ENCODE measurements at places on chromosomes 4 and X.
A peak's percentile ranks its signal among the peaks of the same experiment; 100 is the strongest.

GRCh38 chr4:73170518-73171198 lies 87.9 kb downstream of the ANKRD17 start:
- DNase-seq: no peak

DNA sequence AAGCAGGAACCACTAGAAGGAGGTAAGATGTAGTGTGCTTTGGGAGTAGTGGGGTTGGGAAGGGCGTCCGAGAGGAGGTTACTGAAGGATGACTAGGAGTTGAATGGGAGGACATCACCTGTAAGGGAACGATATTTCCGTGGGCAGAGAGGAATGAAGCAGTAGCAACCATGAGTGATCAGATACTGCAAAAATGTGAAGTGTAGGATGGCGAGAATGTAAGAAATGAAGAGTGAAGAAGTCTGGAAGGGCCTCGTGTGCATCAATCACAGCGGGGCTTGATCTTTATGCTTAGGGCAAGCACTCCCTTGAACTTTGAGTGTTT lies 594 bp downstream of the MSMO1 start:
- DNase-seq: no peak

DNA sequence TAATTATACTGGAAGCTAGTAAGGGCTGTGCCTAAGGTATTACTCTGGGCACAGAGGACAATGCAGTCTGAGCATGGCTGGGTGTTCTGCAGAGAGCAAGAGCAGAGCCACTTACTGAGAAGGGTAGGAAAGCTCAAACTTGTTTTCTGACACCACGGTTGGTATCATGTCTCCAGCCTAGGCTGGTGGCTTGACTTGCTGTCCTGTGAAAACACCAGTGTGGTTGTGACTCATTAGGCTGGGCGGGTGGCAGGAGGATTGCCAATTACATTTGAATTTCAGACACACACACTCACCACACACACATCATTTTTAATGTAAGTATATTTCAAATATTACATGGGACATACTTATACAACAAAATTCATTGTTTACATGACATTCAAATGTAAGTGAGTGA lies 19.7 kb upstream of the MTM1 start:
- DNase-seq: no peak

DNA sequence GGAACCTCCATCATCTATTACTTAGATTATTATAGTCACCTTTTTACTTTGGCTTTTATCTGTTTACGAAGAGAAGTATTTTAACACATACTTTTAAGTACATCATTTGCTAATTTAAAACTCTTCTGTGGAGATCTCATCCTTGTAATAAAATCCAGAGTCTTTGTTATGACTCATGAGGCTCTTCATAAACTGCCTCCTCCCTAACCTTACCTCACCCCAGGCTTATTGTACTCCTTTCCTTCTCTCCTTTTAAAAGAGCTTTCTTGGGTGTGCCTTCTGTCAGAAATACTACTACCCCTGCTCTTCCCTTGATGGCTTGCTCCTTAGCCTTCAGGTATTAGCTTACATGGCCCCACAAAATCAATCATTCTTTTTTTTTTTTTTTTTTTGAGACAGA lies 6.6 kb downstream of the ARL9 start:
- DNase-seq: peak; percentile 16

- no peak for DNase-seq
Measured at GRCh38 chr4:33188733-33189132, 2468.6 kb downstream of the PCDH7 start.

GRCh38 chrX:129747533-129747932 lies 8.8 kb downstream of the XPNPEP2 start:
- DNase-seq: no peak

GRCh38 chr4:150960818-150961217 lies 54.3 kb downstream of the LRBA start:
- peak; percentile 7 for DNase-seq

- DNase-seq: no peak
Measured at GRCh38 chr4:159178979-159179969, 76.4 kb downstream of the RAPGEF2 start.

DNA sequence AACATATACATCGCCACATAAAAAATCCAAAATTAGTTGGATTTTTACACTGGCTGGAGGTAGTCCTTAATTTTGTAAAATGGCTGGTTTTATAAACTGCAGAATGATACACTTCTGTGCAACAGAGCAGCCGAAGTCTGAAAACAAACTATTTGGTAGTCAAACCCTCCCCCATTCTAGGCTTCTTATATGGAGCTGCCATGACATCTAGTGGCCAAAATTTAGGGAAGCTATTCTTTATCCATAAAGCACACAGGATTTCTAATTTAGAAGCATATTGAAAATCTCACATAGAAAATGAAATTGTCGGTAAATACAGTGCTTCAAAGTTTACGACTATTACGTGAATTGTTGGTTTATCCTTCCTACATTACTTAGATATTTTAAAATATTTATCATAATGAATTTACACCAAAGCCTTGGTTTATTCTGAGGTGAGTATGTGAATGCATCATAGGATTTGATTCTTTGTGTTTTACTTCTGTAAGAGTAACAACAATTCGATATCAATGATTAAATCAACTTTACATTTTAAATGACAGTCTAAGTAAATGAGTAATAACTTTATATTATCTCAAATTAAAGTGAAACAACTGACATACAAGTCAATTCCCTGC lies 113.4 kb upstream of the FAM241A start:
- peak; percentile 8 for DNase-seq

DNA sequence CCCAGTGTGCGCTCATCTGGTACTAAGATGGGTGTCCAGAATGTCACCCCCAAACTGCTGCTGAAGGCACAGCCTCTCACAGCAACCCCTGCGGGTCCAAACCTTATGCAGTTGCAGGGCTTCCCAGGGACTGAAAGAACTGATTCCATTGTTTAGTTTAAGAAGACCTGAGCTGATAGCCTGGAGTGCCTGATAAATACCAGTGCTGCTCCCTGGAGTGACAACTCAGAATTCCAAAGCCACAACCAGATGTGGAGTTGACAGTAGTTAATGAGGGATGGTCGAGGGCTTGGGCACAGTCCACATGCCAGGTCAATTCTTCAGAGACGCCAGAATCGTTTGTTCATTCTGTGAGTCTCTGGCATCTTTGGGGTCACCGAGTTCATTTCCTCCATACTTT lies 71.2 kb downstream of the LNX1 start:
- DNase-seq: no peak

DNA sequence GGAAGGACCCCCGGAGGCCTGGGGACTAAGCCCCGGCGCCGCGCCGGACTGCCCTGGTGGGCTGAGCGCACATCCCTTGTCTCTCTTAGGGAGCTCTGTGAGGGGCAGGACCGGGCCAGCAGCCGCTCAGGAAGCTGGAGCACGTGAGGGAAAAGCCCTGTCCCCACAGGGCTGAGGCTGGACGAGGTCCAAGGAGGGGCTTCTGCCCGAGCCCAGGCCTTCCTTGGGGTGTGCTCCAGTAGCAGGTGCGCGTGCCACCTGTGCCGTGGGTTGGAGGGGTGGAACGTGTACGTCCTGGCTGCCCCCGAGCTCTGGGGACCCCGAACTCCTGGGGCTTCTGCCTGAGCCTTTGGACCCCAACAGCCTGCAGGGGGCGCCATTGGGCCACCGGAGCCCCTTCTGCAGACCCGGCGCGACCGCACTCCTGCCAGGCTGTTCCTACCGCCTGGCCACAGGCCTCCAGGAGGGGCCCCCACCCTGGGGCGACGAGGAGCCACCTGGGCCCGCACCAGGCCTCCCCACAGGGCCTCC lies 27.2 kb downstream of the TACC3 start:
- DNase-seq: peak; percentile 42

DNA sequence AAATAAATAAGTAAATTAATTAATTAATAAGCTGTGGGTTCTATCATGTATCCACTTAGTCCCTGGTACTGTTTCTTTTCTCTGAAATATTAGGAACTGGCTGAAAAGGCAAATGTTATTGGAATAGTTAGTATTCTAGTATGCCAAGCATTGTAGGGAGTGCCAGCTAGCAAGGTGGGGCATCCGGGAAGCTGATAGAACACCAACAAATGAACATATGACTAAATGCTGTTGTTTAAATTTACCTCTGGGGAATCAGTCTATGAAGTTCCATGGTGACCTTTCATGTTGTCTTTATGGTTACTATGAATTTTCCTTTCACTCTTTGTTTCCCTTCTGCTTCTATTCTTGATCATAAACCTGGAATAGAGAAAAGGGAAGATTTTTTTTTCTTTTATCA lies 32.7 kb downstream of the NUDT6 start:
- DNase-seq: peak; percentile 37

GRCh38 chr4:25308761-25309160 lies 3.8 kb upstream of the ZCCHC4 start:
- no peak for DNase-seq

- DNase-seq: no peak
Measured at GRCh38 chr4:88955580-88956380, 101.2 kb downstream of the FAM13A start.

GRCh38 chr4:98517218-98518021 lies 141.0 kb downstream of the TSPAN5 start:
- DNase-seq: peak; percentile 47

DNA sequence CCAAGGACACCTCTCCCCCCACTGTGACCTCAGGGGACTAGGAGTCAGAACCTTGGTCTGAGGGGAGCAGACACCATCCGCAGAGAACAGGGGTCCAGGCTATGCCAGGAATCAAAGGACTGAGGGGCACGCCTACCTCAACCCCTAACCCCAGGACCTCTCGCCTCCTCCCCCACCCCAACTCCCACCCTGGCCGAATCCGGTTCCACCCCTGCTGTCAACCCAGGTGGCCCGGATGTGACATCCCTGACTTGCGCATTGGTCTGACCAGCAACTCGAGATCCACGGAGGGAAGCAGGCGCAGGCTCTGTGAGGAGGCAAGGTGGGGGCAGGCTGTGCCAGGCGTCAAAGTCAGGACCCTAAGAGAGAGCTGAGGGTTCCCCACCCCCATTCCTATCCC lies 468 bp upstream of the MAGEA4 start:
- no peak for DNase-seq

- peak; percentile 84 for DNase-seq
Measured at GRCh38 chr4:84966382-84967242, at the start of gene WDFY3. TSS of gene WDFY3 (minus strand) at chr4:84966690. CDS start at chr4:84860591, 106,099 bp downstream.

DNA sequence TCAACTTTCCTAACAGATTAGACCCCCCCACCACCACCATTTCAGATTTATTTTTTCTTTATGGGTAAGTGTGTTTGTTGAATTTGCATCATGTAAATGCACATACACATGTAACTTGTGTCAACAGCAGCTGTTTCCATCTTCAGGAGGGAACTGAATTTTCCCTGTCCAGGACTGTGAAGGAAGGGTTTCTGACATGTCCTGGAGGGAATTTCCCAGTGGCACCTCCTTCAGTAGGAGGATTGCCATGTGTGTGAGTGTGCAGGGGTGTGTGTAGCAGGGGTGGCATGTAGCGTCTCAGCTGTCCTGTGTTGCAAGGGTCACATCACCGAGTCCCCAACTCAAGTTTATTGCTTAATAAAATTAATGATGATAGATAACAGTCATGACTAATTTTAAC lies 19.7 kb downstream of the HERC6 start:
- DNase-seq: no peak

- no peak for DNase-seq
Measured at GRCh38 chrX:138986235-138986634, 274.7 kb upstream of the FGF13 start.

DNA sequence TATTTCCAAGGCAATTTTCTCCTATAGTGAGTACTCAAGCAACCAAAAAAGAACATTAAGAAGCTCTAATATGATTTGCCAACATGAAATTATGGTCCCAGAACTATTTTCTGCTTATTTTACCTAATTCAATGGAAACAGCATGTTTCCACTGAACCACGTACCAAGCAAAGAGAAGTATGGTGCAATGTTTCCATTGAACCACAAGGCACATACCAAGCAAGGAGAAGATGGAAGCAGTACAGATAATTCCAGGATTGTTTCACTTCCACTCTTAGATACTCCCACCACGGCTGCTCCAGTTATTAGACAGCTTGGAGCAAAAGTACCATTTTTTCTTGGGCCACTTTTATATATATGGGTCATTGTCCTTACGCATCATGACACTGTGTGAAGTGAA lies 164.9 kb downstream of the RNF150 start:
- no peak for DNase-seq

GRCh38 chrX:1421433-1422134 lies 29.7 kb upstream of the SLC25A6 start:
- DNase-seq: no peak

DNA sequence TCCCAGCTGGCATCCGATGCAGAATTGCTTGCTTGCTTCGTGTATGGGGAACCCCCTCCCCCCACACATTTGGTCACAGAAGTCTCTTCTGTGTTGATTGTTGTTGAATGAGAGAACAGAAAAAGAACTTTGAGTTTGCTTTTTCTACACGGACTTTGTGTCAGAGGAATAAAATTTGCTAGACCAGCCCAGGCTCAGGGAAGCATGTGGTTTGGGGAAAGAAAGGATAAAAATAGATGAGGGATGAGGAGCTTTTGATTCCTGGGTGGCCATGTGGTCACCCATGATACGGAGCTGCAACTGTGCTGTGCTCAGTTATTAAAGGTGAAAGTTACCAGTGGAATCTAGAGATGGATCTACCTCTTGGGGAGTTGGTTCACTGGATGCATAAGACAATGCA lies 34.2 kb upstream of the ESX1 start:
- no peak for DNase-seq

GRCh38 chr4:99076292-99076976 lies 12.2 kb downstream of the ADH5 start:
- no peak for DNase-seq

DNA sequence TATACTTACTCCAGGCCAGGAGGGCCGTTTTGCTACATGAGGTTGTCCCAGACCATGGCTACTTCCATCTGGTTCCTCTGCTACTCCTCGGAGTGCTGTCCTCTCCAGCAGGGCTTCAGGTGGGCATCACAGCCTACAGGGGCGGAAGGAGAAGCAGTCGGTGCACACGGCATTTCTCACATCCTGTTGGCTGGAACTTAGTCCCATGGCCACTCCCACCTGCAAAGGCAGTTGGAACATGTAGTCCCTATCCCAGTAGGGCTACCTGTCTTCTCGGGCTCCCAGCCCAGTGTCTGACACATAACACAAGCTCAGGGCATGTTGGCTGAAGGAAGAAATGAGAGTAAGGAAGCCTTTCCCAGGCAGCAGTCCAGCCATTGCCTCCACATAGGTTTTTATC lies 7.7 kb upstream of the STK32B start:
- DNase-seq: no peak

GRCh38 chr4:7929118-7929951 lies 10.3 kb downstream of the AFAP1 start:
- no peak for DNase-seq

DNA sequence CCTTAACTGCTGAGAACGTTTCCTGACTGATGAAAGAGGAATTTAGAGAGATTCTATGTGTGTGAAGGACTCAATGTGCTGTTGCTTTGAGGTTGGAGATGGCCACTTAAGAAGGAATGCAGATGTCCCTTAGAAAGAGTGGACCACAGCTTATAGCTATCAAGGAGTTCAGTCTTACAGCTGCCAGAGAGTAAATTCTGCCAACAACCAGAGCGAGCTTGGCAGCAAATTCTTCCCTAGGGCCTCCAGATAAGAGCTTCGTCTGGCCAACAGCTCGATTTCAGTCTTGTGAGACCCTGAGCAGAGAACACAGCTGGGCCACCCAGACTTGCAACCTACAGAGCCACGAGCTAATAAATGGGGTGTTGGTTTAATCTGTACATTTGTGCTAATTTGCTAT lies 21.8 kb downstream of the MID1 start:
- DNase-seq: no peak

Data from NCI-H226 (cell line).